ENCODE measurements at places on chromosomes 3 and 15. TPM values are rescaled to one million over a fixed set of nuclear protein-coding genes. Genes with fewer than 3 reads are reported as not detected.

The TM2D3 gene
- polyA plus RNA-seq = 51.5 TPM

- H3K27me3 ChIP-seq = no peaks in the 10 kb centered on the region
- H3K4me3 ChIP-seq = no peak overlapping the region
- H3K36me3 ChIP-seq = no peaks in the 10 kb centered on the region
- H3K27ac ChIP-seq = no peak overlapping the region
Measured at GRCh38 chr15:97316362-97316761, 644.1 kb upstream of the ARRDC4 start.

DNA sequence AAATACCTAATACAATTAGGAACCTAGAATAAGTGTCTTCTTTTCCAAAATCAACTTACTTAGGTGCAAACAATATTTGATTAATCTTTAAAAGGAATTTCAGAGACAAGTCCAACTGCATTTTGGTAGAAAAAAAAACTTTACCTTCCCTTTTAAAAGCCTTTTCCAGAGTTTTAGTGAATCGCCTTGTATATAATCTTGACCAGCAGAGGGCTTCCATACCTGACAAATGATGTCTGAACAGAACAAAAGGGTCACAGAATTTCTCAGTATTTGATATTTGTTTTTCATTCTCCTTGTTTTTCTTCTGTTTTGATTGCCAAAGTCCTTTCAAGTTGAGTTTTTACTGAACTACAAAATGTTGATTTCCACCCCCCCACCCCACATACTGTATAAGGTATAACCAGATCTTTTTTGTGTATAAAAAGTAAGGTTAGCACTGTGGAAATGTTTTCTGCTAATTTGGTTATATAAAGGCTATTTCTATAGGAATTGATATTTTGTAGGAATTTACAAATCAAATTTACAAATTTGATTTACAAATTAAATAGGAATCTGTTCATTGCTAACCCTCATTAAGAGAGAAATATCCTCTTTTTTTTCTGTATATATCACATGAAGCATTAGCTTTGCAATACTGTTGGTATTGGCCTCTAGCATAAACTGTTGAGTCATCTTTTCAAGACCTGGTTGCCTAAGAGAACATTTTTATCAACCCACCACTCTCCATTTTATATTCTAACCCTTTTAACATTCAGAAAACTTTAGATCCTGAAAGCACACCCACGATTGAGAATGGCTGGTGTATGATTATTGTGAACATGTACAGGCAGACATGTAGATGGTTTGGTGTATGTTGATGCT, 464.1 kb upstream of the RARB start:
- H3K4me1 ChIP-seq = no peaks in the 10 kb centered on the region
- H3K27me3 ChIP-seq = no peaks in the 10 kb centered on the region
- no peak overlapping the region for H3K4me3 ChIP-seq
- no peak overlapping the region for H3K27ac ChIP-seq

DNA sequence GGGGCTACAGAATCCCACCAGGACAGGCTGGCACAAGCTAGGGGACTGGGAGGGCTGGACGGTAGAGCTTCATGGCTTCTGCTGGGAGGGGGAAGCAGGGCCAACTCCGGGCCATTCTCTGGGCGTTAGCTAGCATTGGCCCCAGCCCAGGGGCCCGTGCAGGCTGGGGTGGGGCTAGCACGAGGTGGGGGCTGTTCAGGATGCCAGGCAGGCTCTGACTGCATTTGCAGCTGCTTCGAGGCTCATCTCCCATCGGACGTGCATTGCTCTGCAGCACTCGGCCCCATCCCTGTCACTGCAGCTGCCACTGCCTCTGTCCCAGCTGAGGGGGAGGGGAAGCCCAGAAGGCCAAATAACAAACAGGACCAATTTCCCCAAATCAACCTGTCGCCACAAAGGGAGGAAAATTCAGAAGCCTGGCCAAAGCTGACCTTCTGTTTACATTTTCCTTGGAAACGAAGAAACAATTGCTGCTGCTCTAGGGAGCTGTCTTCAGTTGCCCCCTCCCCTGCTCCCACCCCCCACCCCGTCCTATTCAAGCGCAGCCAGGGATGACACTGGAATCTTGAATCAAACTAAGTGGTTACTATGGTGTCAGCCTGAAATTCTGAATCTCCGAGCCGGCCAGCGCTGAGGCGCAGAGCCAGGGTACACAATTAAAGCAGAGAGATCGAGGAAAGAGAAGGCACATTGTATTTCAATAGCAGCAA, 138.8 kb upstream of the PRR20G start:
- H3K27ac ChIP-seq = no peak overlapping the region
- no peak overlapping the region for H3K4me3 ChIP-seq
- H3K27me3 ChIP-seq = peaks cover 5% of the 10 kb centered on the region
- DNase-seq = no peak
- H3K4me1 ChIP-seq = no peaks in the 10 kb centered on the region
- no peaks in the 10 kb centered on the region for H3K36me3 ChIP-seq

DNA sequence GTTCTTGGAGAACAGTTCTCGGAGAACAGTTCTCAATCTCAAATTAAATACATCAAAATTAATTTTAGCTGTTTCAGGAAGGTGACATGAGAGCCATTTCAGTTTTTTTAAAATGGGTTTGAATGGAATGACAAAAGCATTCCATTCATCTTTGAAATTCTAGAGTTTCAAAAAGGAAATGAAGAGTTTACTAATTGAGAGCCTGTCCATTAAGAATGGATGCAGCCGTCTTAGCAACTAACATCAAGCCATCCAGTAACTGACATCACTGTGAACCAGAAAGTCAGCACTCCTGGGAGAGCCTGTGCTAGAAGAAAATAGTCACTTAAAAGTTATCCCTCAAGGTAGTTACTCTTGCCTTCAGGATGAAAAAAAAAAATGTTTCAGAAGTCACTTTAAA, 47.0 kb upstream of the FSTL1 start:
- no peak for DNase-seq
- no peak overlapping the region for H3K4me3 ChIP-seq
- peaks cover 29% of the 10 kb centered on the region for H3K4me1 ChIP-seq

Measured in endothelial cell of umbilical vein (primary cell).